Bone marrow (tissue), 2 donors: ENCODE measurements at places on chromosomes 3 and 15.

GRCh38 chr3:168545591-168545990 is 449.9 kb upstream of the GOLIM4 start:
- DNase-seq, result no peak

GRCh38 chr3:16319307-16319706 is 54.3 kb downstream of the OXNAD1 start:
- no peak for DNase-seq

- no peak for DNase-seq
Observed at GRCh38 chr3:197936819-197937384, 13.1 kb upstream of the RPL35A start.

DNA sequence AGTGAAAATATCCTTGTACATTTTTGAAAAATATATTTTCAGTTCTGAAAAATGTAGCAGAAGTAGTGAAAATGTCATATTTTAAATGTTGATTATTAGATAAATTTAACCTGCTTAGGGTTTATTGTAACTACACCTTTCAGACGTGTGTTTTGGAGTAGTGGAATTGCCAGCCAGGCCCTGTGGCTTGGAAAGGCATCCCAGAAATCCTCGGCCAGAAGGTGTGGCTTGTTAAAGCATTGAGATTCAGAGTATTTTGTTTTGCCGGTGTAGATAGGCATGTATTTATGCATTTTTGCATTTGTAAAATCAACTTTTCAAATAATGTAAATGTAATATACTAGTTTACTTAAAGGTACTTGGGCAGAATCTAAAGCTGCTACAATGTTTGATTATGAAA is 7.0 kb downstream of the EBLN2 start:
- DNase-seq, result no peak

DNA sequence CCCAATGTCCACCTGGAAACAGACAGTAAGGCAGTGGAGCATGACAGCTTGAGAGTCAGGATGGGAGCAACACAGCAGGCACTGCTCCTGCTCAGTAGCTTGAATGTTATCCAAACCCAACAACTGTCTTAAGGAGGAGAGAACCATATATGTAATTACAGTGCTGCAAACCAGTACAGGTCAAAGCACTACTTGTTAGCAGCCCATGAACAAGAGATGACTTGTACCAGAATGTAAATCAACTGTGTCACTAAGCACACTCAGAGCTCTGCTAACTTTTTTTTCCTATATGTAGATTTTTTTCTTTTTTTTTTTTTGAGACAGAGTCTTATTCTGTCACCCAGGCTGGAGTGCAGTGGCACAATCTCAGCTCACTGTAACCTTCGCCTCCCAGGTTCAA is 87.1 kb downstream of the ANO10 start:
- DNase-seq, result no peak

- DNase-seq, result no peak
Observed at GRCh38 chr3:192841428-192841827, 76.2 kb downstream of the MB21D2 start.

GRCh38 chr3:5160321-5160720 is 27.2 kb upstream of the EDEM1 start:
- no peak for DNase-seq

DNA sequence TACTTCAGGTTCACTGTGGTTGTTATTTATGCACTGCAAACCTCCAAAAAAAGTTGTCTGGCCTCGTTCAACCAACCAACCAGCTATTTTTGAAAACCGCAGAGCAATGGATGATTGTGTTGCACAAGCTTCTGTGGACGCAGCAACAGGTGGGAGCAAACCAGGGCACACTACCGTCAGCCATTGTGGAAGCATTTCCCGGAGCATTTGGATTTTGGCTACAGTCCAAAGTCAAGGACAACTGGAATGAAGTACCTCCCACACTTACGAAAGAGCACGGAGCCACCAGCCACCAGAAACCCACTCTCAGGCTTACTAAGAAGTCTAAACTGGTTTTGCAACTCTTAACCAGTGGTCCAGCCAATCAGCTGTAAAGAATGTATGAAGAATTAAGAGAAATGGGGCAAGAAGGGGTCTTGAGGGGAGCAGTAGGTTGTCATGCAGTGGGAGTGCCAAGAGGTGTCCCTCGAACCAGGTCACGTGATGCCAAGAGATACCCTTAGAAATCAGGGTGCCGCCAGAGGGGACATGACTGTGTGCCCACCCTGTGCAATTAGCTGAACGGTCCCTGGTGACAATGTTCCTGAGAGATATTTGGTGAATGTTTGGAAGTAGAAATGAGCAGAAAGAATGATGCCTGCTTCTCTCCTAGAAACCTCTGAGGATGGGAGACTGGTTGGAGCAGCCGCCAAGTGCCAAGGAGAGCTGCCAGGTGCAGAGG is 68.9 kb upstream of the PCSK6 start:
- DNase-seq, result no peak

DNA sequence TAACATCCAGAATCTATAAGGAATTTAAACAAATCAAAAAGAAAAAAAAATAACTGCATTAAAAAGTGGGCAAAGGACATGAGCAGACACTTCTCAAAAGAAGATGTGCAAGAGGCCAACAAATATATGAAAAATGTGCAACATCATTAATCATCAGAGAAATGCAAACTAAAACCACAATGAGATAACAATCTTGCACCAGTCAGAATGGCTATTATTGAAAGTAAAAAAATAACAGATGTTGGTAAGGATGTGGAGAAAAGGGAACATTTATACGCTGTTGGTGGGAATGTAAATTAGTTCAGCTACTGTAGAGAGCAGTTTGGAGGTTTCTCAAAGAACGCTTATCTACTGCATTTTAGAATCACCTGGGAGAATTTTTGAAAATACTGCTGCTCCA is 186.1 kb downstream of the OTOL1 start:
- DNase-seq, result no peak

DNA sequence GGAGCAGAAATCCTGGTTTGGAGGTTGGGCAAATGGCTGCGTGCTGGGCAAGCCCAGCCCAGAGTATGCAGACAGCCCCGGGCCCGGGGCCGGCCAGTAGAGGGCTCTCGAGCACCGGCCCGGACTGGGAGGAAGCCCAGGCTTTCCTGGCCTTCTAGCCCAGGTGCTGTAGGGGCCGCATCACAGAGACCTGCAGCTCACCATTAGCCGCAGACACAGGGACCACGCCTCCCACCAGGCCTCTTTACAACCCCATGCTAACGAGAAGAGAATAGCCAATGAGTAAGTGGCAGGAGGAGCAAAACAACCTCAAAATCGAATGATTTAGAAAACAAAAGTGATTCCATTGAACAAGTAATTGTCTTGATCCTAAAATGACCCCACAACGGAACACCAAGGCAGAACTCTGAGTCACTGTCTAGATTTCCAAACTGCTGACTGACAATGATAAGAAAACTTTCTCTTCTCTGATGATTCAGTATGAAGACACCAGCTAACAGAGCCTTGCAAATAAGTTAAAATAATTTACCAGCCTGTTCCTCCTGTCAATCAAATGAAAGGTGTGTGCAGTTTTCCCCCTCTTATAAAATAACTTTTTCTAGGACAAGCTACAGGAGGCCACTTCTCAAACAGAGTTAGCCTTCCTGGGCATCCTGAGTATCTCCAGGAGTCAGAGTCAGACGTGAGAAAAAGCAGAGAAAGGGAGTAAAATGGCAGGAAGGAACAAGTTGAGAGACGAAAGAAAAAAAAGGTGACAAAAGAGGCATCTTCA is 102.2 kb downstream of the DGKG start:
- peak; percentile 23 for DNase-seq

DNA sequence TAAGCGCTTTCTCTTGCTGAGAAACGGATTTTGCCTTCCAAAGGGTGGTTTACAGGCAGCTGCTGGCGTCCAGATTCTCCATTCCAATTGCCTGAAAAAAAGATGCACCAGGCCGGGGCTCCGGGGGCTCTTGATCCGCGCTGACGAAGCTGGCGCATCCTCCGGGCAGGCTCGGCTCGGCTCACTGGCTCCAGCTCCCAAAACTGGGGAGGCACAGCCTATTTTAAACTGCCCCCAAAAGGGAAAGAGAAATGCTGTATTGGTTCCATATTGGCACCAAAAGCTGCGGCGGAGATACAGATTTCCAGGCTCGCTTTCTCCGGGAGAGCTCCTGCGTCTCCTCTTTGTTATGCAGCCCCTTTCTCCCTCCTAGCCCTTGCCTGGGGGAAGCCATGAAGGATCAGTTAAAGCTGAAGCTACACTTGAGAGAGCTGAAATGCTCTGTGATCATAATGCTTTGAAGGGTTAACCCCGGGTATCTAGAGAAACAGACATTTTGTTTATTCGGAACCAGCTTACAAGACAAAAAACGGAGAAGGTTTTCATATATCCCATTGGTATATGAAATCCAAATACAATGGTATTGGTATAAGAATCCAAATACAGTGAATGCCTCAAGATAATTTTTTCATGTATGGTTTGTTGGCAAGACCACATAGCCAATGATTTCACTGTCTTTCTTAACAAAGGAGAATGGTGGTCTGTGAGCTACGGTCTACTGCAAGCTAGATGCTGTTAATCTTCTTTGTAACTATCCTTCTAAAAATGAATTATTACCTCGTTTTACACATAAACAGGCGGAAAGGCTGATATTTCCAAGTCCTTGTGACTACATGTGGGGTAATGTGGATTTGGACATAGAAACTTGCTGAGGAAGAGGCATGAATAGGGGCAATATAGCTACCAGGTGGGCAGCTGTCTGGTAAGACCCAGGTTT is 693 bp downstream of the CD200 start:
- DNase-seq, result no peak

DNA sequence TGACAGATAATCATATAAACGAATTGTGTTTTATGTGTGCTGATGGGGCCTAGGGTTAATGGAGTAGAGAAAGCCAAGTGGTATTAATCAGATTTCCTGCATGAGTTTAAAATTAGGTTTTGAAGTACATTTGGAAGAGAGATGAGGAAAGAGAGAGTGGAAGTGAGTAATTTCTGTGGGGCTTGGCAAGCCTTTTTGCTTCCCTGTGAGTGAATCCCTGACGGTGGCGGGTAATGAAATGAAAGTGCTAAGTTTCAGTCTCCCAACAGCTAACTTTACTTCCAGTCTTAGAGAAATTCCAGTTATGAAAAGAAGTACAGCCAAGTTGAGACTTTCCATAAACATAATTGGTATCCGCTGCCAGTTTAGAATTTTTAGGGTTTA is 139.4 kb downstream of the BBX start:
- peak; percentile 12 for DNase-seq

- no peak for DNase-seq
Observed at GRCh38 chr3:42129014-42129953, 38.1 kb downstream of the TRAK1 start.

- no peak for DNase-seq
Observed at GRCh38 chr3:105837143-105837740, 31.6 kb downstream of the CBLB start.

DNA sequence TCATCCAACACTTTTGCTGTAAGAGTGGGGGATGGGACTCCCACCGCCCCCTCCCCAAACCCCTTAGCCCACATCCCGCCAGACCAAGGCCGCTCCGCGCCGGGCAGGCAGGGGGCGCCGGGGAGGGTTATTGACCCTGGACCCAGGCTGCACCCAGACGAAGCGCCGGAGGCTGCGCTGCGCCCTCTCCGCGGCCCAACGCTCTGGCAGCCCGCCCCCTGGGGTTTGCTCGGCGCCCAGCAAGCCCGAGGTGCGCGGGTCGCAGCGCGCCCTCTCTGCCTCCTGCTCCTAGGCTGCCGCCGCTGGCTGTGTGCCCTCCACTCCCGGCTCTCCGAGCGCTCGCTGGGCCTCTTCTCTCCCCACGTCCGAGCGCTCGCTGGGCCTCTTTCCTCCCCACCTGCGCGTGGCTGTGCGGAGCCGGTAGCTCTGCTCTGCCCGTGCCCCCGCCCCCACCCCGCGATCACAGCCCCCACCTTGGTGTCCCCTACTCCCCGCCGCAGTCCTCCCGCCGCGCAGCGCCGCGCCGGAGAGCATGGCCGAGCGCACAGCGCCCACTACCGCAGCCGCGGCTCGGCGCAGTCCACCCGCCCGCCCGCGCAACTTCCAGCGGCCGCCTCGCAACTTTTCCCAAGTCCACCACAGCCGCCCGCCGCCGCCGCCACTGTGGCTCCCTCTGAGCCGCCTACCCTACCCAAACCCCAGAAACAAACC is 1.2 kb downstream of the MECOM start:
- DNase-seq, result no peak

- DNase-seq, result no peak
Observed at GRCh38 chr15:29103824-29104565, 165.6 kb downstream of the NSMCE3 start.

DNA sequence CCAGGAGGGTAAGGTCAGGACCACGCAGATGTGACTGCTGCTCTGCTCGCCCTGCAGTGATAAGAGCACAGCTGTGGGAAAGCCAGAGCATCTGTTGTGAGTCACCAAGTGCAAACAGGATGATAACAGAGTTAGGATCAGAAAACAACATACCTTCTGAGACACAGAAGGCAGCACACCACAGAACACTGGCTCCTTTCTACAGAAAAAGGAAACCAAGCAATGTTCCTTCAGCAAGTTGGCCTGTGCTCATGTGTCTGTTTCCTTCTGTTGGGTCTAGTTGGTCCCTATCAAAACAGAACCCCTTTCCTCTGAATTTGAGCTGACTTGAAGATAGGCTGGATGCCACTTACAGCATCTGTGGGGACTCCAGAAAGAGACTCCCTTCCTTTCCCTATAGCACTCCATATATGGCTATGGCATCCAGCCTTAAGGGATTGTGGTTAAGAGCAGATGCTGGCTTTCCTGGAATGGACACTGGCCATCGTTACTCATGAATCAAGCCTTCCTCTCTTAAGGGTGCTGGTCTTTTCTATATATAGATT is 440.7 kb upstream of the THBS1 start:
- DNase-seq, result no peak

DNA sequence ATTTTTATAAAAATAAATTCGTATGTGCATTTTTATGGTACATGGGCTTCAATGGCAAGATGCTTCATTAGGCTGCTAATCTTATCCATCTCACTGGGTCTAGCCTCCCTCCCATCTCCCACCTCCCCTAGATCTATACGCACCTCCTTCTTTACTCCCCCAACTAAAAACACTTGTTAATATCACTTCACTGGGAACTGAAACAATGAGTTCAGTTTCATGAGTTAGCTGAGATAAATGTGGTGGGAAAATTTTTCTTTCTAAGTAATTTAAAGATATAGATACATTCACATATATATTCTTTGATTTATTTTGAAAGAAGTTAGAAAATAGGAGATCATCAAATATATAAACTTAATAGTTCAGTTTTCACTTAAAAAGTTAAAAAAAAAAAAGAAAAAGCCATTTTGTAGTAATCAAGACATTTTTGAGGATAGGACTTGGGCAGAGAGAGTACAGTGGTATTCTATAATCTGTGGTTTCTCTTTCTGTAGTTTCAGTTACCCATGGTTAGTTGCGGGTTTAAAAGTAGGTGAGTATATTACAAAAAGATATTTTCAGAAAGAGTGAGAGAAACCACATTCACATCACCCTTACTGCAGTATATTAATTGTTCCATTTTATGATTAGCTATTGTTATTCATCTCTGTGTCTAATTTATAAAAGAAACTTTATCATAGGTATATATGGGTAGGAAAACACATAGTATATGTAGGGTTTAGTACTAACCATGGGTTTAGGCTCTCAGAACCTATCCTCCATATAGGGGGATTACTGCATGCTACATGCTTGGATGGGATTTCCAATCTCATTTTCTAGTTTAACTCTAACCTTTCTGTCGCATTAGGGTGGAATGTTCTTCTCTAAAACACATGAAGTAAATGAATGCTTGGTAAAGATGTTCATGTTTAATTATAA is 316.0 kb upstream of the CBLB start:
- DNase-seq, result no peak

- no peak for DNase-seq
Observed at GRCh38 chr3:117921411-117921810, 1113.2 kb downstream of the IGSF11 start.
